ENCODE measurements at places on chromosomes 13 and 19. TPM values are rescaled to one million over a fixed set of nuclear protein-coding genes. Genes with fewer than 3 reads are reported as not detected.

SGCG gene
- total RNA-seq, result 0.51 TPM

ZNF154 gene
- total RNA-seq, result not detected

HSPB6 gene
- not detected for total RNA-seq

AMER2 gene
- not detected for total RNA-seq

CRX gene
- not detected for total RNA-seq

METTL21C gene
- not detected for total RNA-seq

ZNF296 gene
- total RNA-seq, result not detected

GRCh38 chr19:21321996-21322395, 7.2 kb downstream of the ZNF708 start:
- no peak for DNase-seq

DNA sequence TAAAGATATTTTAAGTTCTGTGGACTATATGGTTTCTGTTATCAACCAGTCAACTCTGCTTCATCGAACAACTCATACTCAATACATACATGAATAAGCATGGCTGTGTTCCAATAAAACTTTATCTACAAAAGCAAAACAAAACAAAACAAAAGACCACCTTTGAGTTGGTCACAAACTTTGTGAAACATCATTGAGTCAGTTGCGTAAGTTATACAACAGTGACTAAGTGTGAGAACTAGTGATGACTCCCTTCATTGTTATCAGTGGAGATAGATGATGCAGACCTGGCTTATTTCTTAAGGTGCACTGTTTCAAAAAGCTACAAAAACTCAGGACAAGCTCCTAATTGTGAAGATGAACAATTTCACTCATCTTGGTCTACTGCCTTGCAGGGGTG, 14.5 kb upstream of the KLK4 start:
- DNase-seq, result no peak

DNA sequence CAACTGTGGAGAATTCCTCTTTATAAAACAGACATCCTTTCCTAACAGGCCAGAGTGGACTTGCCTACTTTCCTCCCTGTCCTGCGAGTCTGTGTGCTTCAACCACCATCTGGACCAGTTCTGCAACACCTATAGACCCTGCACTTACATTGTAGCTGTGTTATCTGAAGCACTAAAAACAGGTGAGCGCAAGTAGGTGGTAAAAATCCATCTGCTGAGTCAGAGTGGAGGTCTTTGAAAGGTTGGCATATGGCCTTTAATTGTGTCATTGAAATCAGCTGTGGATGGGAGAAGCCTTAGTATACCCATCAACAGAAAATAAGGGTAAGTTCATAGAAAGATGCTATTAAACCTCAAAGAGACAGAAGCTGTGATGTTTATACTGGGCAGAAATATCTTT, 7.6 kb upstream of the NALCN start:
- no peak for DNase-seq

- DNase-seq, result no peak
These were observed 135.7 kb downstream of the USP12 start for GRCh38 chr13:27035892-27036235.

DNA sequence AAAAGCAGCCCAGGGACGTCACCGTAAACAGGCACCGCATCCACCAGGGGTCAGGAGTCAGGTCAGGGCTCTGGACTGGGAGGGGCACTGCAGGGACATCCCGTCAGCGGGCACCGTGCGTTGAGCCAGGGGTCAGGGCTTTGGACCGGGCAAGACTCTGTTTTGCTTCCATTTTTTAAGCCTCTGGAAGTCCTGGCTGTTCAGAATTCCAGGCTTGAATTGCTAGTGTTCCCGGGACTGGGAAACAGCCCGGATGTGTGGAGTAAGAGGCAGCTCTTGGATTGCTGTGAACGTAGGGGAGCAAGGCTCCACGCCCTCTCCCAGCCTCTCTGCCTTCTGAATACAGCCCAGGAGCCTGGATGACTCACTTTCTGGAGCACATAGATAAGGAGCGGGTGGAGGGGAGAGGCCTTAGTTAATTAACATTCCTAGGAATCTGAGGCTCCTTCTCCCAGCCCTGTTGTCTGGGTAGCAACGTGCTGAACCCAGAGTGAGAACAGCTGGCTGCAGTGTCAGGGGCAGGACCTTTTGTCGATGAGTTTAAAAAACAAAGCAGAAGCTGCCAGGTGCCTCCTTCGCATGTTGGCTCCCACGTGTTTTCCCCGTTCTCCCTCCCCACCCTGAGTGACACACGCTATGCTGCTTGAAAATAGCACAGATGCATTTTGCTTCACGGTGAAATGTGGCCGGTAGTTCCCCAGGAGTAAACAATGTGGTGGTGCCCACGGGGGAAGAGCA, 21.9 kb downstream of the ATP11A start:
- DNase-seq, result peak; percentile 91

GRCh38 chr19:40348961-40349507, 539 bp downstream of the PLD3 start:
- no peak for DNase-seq

GRCh38 chr19:47095476-47096099, 18.0 kb downstream of the ZC3H4 start:
- DNase-seq, result no peak

GRCh38 chr19:45884682-45885555, 1.0 kb downstream of the IRF2BP1 start:
- DNase-seq, result no peak

DNA sequence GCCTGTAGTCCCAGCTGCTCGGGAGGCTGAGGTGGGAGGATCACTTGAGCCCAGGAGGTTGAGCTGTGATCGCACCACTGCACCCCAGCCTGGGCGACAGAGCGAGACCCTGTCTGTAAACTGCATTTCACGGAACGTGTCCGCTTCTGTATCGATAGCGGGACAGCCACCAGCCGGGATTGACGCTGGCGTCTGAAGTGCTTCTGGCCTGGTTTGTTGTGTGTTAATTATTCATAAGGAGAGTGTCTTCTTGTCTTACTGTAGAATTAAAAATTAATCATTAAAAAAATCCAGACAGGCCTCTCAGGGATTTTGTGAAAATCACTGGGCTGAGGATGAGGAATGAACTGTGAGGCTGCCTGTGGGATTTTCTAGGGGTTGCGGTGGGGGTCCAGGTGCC, 16.2 kb upstream of the MISP start:
- DNase-seq, result no peak
